ENCODE measurements at places on chromosomes 3 and 15.

DNA sequence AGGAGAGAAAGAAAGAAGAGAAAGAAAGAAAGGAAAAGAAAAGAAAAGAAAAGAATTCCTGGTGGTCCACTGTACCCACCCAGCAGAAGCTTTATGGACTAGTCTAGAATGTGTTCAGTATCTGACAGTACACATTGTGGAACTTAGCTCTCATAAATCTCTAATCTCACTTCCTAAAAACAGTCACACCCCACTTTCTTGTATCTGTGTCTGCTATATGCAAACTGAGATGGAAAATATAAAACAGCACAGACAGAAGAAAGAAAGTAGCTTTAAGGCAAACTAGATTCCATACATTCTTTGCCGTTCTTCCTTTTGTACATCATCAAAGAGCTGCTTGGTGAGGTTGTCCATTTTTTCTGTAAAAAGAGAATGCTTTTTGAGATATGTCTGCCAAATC lies 41.1 kb upstream of the GNB5 start:
- no peak for DNase-seq

DNA sequence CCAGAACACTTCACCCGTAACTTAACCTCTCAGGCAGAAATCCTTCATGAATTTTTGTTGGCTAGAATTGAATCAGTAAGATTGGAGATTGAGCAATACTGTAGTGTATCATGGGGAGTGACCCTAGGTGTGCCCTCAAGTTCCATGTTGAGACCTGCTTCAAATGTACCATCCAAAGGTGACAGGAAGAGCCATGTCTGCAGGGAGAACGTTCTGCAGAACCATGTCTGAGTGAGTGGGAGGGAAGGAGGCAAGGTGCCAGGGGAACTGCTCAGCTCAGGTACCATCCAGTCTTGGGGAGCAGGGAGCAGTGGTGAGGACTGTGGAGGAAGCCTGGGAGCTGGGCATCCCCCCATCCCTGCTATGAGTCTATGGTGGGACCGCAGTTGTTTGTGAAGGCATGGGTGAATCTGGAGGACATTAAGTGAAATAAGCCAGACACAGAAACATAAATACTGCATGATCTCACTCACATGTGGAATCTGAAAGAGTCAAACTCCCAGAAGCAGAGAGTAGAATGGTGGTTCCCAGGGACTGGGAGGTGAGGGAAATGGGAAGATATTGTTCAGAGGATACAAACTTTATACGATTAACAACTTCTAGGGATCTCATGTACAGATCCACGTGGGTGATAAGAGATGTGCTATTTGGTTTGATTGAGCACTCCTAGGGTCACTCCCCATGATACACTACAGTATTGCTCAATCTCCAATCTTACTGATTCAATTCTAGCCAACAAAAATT lies 23.3 kb downstream of the CFAP161 start:
- peak; percentile 45 for DNase-seq

DNA sequence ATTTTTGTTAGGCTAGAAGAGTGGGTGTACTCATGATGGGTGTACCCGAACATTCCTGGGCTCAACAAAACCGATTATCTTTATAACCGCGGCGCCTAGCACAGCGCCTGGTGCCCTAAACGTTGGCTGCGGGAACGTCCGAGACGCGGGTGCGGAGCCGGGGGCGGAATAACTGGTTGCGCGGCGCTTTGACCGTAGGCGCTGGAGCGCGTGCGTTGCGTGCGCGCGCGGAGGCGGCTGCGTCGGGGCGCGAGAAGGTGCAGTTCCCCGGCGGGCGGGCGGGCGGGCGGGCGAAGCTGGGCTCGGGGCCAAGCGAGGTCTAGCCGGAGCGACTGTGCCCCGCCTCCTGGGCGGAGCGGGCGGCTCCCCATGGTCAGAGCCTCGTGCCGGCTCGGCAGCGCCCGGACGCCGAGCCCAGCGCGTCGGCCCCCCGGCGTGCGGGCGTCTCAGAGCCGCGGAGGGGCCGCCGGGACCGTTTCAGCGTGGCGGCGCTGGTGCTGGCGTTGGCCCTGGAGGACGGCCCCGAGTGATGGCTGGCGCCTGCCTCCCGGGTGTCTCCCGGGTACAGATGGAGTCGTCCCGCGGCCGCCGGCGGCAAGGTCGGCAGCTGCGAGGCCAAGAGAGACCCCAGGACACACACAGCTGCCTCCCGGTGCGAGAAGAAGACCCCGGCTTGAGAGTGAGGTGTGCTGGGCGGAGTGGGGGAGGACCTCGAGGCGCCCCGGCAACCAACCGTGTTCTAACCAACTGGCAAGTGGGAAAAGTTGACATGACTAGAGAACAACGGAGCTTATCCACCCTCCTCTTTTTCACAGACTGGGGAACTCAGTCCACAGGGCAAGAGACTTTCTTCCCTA lies at the start of gene PLAAT1:
TSS of gene PLAAT1 (plus strand) at position 373 of the 857 bp plus-strand sequence. CDS start 14,429 bp downstream, outside the sequence.
- DNase-seq, result peak; percentile 78

DNA sequence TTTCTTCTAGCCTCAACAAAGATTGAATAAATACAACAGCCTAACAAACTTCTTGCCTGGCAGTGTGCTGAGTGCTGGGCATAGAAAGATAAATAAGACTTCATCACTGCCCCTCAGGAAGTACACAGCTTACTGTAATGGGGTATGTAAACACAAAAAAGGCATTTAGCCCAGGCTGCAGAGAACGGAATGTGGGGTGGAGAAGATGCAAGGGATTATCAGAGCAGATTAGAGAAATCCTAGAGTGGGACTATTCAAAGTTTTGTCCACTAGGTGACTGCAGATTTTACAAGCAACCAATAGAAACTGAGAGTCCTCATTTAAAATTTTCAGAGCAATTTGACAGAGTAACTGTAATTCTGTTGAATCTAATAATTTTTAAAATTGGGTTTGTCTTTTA lies 35.4 kb upstream of the TSC22D2 start:
- peak; percentile 41 for DNase-seq

GRCh38 chr15:63048776-63049665 lies 6.5 kb downstream of the TPM1 start:
- peak; percentile 67 for DNase-seq

GRCh38 chr3:141272906-141273662 lies 41.5 kb downstream of the PXYLP1 start:
- no peak for DNase-seq

- DNase-seq, result peak; percentile 84
These were observed 22.2 kb downstream of the MESD start for GRCh38 chr15:80967451-80967850.

GRCh38 chr15:101522091-101522490 lies 32.6 kb upstream of the PCSK6 start:
- DNase-seq, result no peak

GRCh38 chr3:72270730-72271129 lies 485.8 kb upstream of the PROK2 start:
- no peak for DNase-seq

GRCh38 chr3:140844072-140844471 lies 97.6 kb upstream of the SLC25A36 start:
- DNase-seq, result no peak

DNA sequence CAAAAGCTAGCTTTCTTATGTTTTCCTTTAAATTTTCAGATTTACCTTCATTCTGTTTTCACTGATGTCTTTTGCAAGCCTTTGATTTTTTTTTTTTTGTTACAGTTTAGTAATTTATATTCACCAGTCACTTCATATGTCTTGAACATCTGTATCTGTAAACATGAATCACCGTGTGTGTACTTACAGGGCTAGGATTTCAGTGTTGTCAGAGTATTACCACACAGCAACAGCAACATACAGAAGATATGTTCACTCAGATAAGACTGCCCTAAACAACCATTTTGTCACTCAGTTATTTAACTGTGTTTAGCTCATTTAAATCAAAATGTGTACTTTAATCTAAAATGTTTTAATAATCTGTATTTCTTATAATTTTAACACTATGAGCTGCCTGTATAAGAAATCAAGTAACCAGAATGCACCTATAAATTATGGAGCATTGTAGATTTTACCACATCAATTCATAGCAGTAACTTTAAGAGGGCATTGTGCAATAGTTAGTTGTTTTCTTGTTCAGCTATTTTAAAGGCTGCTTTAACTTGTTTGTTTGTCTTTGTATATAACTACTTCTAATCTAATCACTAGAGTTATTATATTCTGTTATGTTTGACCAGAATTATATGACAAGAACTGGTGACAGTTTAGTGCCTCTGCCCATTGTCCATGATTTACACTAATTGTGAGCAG lies 50.4 kb downstream of the GHSR start:
- no peak for DNase-seq

GRCh38 chr15:53230473-53230872 lies 440.3 kb upstream of the ONECUT1 start:
- DNase-seq, result no peak

- DNase-seq, result no peak
These were observed 24.7 kb downstream of the MBNL1 start for GRCh38 chr3:152293347-152294006.

- no peak for DNase-seq
These were observed 553.0 kb downstream of the NTRK3 start for GRCh38 chr15:87703327-87704111.

DNA sequence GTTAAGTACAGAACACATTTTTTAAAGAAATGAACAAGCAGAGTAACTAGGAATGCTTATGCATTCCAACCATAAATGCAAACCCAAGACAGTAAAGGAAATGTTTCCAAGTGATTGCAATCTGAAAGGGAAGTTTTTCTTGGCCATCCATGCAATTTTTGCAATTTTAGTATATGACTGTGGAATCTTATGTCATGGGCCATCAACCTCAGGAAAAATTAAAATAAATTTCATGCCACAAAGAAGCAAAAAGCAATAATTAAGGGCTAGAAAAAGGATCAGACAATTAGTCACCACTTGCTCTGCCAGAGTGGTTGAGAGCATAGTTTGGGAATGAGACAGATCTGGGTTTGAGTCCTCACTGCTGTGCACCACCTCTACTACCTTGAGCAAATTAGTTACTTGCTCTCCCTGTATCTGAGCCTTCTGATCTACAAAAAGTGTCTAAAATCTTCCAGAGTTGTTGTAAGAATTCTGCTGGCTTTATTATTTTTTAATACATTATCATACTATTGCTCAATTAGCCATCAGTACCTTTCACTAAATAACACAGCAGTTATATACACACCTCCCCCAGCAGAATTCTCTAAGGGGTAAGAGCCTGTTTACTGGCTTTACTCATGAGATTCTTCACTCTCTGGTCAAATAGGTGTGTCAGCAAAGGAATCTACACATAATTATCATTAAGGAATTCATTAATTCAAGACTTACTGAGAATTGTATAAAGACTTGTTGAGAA lies 49.7 kb upstream of the FBN1 start:
- peak; percentile 98 for DNase-seq

DNA sequence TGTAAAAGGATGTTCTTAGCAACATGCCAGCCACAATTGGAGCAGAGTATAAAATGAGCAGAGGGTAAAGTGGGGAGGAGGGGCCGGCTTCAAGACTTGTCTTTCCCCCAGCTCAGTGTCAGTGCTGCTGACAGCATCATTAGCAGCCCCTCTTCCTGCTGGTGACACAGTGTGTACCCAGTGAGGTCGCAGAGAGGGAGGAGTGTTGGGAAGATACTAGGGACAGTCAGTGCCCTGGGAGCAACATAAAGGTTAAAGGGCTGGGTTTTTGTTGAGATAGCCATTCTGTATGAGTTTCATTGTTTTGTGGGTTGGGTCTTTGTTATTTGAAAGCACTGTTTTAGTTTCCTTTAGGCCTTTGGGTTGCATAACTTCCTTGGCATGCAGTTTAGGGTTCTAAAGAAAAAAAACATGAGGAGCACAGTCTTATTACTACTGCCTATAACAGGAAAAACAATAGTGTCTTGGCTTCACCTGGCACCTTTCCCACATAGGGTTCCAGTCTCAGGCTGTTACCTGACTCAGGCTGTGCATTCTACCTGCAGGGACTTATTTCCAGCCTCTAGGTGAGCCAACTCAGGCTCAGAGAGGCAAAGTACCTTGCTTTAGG lies 94.1 kb upstream of the SKOR1 start:
- no peak for DNase-seq

- DNase-seq, result peak; percentile 13
These were observed 92.0 kb downstream of the SNRK start for GRCh38 chr3:43378066-43378935.

GRCh38 chr3:132898141-132898540 lies 140.1 kb upstream of the TMEM108 start:
- DNase-seq, result no peak

DNA sequence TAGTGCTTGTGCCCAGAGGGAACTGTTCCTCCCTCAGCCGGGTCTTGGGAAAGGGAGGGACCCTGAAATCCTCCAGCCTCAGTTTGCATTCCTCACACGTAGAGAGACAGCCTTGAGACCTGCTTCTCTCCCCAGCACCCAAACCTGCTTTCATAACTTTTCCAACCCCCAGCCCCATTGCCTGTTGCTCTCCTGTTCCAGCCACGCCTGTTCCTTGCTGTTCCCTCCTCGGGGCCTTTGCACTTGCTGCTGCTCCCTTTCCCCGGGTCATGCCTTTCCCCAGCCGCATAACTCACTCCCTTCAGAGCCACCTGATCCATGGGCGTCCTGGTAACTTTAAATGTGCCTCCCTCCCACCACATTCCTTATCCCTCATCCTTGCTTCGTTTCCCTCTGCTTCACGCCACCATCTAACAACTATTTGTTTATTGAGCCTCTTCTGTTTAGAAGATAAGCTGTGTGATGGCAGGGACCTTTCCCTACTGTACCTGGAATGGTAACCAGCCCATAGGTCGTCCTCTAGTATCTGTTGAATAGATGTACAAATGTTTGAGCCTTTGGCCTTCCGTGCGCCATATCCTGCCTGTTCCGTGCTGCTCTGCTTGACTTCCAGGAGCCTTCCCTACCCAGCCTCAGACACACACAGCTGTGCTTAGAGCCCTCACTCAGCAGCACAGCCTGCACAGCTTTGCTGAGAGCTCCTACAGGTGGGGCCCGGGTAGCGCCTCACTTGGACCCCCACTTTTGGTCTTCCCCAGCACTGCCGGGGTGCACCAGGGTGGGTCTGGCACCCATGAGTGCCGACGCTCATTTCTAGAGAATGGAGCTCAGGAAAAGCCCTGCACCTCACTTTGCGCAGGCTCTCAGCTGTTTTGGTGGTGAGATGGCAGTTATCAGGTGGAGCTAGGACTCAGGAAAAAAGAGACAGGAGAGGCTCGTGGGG lies 60.2 kb downstream of the SCN5A start:
- DNase-seq, result no peak

DNA sequence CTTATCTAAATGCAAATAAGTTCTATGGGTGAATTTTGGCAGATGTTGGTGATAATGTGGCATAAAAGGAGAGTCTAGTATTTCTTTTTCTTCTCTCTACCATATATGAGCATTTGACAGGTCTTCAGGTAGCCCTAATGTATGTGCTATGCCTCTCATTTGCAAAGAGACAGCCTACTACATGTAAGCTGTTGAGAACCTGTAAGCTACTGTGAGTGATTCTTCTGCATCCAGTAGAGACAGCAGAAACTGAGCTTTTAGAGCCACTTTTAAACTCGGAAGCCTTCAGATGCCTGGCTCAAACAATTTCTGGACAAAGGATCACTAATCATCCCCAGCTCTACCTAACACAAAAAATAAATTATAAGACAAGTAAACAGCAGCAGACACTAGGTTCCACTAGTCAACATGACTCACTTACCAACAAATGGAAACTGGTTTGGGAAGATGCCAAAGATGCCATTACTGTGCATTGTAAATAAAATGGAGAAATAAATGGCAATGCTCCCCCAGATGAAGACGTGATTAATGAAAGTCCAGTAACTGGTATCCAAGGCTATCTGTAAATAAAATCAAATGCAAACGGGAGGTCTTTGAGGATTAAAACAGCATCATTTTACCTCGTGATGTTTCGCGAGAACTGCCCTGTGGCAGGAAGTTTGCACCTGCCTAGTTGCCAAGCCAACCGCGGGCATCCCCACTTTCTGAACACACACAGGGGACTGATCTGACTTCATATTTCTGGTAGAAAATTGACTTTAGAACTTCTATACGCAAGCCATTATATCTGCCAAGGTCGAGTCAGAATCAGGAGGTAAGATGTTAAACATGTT lies 245.3 kb downstream of the DTWD1 start:
- DNase-seq, result no peak

All from fibroblast of skin of right quadriceps (primary cell).